ENCODE measurements at places on chromosomes 11 and 22.

GRCh38 chr11:48261600-48261999 is 2.1 kb upstream of the OR4X1 start:
- no peak for DNase-seq

- no peak for DNase-seq
These were observed 3.7 kb upstream of the MS4A2 start for GRCh38 chr11:60084631-60085273.

- no peak for DNase-seq
These were observed 452.0 kb upstream of the KIRREL3 start for GRCh38 chr11:127452533-127452932.

DNA sequence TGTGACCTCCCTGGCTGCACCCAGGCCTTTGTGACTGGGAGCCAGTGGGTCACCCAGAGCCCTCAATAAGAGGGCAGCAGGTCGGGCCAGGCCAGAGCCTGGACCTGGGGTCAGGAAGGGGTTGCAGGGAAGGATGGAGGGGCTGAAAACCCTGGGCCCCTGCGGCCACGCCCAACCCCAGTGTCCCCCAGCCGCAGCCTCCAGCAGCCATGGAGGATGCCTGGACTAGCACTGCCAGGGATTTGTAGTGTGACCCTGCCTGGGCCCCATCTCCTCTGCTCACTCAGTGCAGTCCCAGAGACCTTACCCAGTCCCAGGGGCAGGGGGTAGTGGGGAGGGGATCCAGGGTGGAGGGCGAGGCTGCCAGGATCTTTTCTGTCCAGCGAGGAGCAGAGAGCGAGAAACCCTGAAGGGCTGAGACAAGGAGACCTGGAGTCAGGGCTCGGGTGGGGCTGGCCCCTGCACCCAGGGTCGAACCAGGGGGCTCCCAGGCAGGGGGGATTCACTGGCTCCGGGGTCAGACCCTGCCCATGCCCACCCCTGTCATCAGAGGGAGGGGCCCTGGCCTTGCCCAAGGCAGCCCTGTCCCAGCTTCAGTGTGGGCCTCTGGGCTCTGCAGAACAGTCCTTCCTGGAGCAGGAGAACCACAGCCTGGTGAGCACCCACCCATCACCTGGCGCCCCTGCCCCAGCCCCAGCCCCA is 187.5 kb downstream of the IGLL1 start:
- DNase-seq = no peak
